ENCODE measurements at places on chromosomes 4 and X.

- DNase-seq, result no peak
Measured at GRCh38 chr4:187184508-187184907, 460.9 kb upstream of the FAT1 start.

- no peak for DNase-seq
Measured at GRCh38 chrX:6184900-6185515, 43.7 kb downstream of the NLGN4X start.

DNA sequence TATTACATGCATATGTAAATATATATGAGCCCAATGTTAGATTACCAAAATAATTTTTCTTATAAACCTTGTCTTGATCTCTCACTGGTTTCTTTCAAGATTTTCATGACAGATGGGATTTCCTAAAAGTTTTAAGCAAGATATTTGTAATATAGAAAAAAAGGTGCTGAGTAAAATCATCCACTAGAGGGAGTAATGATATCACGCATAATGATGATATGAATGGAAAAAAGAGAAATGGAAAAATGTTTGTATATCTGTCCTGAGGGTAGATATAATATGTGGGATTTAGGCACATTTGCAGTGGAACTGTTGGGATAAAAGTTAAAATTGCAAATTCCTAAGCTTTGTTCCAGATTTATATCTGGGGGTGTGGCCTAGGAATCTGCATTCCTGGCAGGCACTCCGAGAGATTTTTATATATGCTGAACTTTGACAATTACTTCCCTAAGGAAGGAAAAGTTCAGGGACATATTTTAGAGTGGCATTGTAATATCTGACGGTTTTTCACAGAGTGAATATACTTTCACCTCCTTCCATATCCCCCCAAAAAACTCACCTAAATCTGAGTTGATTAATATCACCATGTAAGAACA lies 60.5 kb downstream of the TMA16 start:
- DNase-seq, result peak; percentile 54

GRCh38 chrX:25049357-25049756 lies 33.6 kb upstream of the ARX start:
- peak; percentile 20 for DNase-seq

DNA sequence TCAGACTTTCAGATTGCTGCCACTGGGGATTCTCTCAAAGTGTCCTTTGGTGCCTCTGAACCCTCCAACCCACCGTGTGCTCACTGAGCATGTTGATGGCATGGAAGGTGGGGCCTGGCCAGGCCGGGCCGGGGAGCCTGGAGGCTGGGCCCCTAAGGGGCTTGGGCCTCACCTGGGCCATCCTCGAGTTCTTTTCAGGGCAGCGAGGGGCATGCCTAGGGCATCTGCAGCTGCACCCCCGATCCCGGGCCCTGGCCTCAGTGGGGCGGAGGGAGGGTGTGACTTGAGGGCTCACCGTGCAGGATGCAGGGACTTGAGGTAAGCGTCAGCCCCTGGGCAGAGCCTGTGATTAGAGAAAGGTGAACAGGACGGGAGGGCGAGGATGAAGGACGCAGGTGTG lies 1.6 kb upstream of the SH3TC1 start:
- DNase-seq, result no peak

DNA sequence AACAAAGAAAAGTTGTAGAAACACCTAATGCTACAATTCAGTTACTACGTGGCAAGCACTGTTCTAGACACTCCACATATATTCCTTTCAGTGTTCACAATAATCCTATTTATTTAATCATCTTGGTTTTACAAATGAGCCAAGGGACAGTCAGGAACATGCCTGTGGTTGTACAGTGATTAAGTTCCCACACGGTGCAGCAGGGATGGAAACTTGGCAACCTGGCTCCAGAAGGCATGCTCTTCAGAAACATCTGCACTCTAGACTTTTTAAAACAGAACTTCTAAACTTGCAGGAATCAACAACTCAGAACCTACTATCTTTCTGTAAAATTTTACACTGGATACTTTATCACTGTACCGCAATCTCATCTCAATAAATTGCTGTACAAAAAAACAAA lies 32.1 kb downstream of the TAPT1 start:
- DNase-seq, result peak; percentile 91

GRCh38 chrX:16985286-16985685 lies 38.8 kb downstream of the REPS2 start:
- DNase-seq, result no peak

- no peak for DNase-seq
Measured at GRCh38 chr4:88091378-88091777, 67.1 kb downstream of the ABCG2 start.

DNA sequence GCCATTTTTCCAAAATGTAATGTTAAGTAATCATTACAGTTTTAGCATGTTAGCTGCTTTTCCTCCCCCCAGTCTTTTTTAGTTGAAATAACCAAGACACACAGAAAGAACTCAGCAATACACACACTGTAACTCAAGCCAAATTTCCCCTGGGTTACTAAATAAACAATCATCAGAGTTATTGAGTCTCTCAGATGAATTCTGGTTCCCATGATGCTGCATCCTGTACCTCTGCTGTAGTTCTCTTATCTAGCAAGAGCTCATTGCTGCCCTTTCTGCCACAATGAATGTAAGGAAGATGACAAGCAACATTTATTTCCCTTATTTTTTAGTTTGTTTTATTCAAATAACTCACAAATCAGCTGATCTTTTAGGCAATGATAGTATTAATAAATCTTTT lies 185.1 kb downstream of the ARHGAP6 start:
- DNase-seq, result no peak

- DNase-seq, result peak; percentile 27
Measured at GRCh38 chr4:78166622-78167021, 109.5 kb downstream of the FRAS1 start.

DNA sequence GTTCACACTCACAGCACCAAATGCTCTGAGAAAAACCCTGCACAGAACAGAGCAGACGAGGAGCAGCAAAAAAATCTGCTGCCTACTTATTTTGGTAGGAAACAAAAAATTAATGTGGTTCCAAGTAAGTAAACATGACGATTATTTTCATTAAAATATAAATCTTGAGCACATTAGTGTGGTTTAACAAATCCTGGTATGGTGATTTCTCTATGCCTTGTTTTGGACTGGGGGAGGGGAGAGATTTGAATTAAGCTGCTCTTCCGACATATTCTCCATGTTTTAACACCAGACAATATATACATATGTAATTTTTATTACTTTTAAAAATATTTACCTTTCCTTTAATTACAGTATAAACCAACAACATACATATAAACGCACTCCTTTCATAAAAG lies 1.8 kb downstream of the CAMK2D start:
- DNase-seq, result peak; percentile 33

Measured in fibroblast of lung (primary cell).